ENCODE measurements at places on chromosomes 7 and 10.

GRCh38 chr7:108135446-108136190 is 5.5 kb upstream of the LAMB4 start:
- DNase-seq, result peak; percentile 95

- DNase-seq, result no peak
Observed at GRCh38 chr7:1700536-1701333, 30.7 kb downstream of the ELFN1 start.

GRCh38 chr7:96970739-96971138 is 34.6 kb upstream of the DLX6 start:
- no peak for DNase-seq

GRCh38 chr7:120615703-120616102 is 242.2 kb downstream of the TSPAN12 start:
- no peak for DNase-seq

DNA sequence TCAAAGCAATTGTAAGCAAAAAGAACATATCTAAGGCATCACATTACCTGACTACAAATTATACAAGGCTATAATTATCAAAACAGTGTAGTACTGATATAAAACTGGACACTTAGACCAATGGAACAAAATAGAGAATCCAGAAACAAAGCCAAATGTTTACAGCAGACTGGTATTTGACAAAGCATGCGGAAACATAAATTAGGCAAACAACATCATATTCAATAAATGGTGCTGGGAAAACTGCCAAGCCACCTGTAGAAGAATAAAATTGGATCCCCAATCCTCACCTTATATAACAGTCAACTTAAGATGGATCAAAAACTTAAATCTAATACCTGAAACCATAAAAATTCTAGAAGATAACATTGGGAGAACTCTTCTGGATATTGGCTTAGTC is 240.8 kb upstream of the POM121L12 start:
- no peak for DNase-seq

GRCh38 chr7:51121931-51122425 is 194.6 kb downstream of the COBL start:
- peak; percentile 34 for DNase-seq

- DNase-seq, result no peak
Observed at GRCh38 chr10:118990326-118990725, 39.2 kb upstream of the NANOS1 start.

DNA sequence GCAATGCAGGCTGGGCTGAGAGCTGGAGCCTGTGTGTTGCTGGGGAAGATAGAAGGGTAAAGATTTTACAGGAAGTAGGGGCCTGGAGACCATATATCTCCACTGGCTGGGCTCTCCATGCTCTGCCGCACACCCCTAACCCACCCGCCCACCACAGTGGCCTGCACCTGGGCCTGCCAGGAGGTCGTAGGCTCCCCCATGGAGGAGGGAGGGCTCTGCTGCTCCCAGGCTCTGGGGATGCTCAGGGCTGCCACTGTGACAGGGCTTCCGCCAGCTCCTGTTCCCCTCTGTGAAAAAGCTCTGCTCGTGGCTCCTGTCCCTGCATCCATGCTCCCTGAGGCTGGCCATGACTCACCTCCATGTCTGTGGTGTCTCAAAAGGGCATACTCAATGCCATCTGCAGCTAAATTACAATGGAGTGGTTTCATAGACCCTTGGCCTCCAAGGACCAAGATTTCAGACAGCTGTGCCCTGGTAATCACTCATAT is 106.0 kb downstream of the CXCL12 start:
- DNase-seq, result no peak
